Fibroblast of pulmonary artery (primary cell): ENCODE measurements at places on chromosomes 2 and 18.

GRCh38 chr2:152718909-152719645, 657 bp downstream of the ARL6IP6 start:
- DNase-seq, result peak; percentile 17

DNA sequence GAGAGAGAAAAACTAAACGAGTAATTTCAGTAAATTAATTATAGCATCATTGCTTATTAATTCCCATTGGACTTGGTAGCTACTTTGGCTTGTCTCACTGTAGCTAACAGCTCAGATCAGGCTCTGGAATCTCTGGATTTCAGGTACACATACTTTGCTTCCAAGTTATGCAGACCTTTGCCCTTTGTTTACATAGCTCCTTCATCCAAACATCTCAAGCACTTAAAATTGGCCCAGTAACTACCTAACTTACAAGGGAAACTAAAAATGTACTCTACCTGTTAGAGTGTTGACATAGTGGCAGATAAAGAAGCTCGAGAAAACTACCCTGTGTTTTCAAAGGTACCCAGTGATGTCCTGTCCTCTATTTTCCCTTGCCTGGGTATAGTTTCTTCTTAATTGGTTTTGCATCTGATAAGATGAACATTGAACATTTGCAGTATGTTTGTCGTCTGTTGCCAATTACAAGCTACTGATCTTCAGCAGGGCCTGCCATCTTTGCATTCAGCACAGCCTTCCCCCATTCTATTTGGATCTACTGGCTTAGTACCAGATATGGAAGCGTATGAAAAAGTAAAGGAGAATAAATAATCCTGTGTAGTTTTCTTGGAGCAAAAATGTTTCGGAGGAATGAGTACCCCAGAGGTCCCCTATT, 601.5 kb upstream of the FANCL start:
- no peak for DNase-seq

- DNase-seq, result no peak
Observed at GRCh38 chr2:241813644-241814392, 4.8 kb downstream of the NEU4 start.

GRCh38 chr2:111219285-111219684, 98.6 kb downstream of the BCL2L11 start:
- DNase-seq, result no peak

DNA sequence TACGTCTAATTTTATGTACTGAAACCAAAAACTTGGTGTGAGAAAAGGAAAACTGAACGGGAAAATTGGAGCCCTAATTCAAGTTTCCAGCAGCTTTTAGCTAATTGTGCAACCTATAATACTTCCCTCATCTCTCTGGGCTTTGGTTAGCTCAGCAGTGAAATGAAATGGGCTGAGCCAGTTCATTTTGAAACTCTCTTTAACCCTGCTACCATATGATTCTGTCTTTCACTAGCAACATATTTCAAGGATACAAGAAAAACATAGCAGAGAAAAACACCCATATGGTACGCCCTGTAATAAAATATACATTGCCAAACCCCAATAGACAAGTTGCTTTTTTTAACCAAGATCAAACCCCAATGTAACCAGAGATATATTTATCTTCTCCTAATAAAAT, 799 bp downstream of the SYT4 start:
- no peak for DNase-seq

DNA sequence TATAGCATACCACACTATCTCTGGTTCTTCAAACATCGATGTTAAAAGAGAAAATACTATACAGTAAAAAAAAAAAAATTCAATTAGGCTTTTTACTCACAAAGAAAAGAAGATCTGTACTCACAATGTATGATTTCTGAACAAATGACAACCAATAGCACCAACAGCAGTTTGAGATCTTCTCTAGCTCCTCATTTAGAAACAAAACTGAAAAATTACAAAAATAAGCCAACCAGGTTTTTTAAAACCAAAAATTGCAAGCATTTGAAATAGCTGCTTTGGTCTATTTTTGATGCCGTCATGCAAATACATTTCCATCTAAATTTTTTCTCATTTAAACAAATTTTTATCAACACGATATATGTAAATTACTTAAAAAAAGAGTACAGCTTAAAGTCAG, 34.3 kb upstream of the RALBP1 start:
- no peak for DNase-seq

DNA sequence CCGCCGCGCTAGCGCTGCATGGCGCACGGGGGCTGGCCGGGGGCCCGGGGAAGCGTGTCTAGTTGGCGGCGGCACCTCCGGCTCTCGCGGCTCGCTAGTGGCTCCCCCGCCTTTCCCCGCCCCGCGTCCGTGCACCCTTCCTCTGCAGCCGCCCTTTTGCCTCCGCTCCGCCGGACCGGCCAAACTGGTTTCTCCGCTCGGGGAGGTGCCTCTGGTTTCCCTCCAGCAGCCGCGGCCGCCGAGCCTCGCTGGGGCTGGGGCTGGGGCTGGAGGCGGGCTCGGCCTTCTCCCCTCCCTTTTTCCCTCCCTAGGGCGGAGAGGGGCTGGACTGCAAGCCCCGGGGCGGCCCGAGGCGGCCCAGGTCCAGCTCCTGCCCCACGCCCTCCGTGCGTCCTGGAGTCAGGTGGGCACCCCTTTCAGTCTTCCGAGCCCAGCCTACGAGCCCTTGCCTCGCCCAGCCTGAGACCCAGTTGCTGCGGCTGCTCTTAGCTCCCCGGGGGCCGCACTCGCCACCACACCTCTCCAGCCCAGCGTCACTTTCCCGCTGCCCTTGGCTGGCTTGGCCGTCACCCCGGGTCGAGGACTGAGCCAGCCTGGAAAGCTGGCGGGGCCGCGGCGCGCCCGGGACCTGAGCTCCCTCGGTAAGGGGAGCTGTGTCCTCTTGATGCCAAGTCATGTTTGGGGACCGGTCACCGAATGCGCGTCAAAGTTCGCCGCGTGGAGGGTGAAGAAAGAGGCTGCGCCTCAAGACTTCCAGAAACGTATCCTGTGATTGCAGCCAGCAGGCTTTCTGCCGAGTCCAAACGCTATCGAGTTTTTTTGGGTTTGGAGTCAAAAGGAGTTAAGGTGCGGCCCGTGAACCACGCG, at the start of gene ATP8B1:
Gene ATP8B1 (minus strand): TSS at position 213 of the 867 bp plus-strand sequence. CDS start 71,508 bp downstream, outside the sequence.
- DNase-seq, result peak; percentile 68

GRCh38 chr18:68494802-68495581, 219.9 kb downstream of the TMX3 start:
- DNase-seq, result peak; percentile 96

GRCh38 chr2:107634172-107634571, 192.5 kb upstream of the RGPD4 start:
- DNase-seq, result no peak

GRCh38 chr2:172931918-172932520, 143.6 kb upstream of the MAP3K20 start:
- peak; percentile 88 for DNase-seq

DNA sequence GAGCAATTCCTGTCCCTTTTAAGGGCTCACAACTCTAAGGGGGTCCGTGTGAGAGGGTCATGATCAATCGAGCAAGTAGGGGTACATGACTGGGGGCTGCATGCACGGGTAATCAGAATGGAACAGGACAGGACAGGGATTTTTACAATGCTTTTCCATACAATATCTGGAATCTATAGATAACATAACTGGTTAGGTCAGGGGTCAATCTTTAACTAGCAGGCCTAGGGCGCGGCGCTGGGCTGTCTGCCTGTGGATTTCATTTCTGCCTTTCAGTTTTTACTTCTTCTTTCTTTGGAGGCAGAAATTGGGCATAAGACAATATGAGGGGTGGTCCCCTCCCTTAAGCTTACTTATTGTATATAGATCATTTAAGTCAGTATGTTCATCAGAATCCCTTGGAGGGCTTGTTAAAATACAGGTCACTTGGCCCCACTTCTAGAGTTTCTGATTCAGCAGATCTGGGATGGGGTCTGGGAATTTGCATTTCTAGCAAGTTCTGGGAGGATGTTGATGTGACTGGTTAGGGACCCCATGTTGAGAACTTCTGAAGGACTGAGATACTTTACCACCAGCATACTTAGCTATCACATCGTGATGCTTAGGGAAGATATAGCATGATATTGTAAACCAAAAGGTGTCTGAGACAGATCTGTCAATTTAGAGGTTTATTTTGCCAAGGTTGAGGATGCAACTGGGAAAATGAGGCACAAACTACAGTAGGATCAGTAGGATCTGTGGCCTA, 2.8 kb upstream of the INPP4A start:
- no peak for DNase-seq

DNA sequence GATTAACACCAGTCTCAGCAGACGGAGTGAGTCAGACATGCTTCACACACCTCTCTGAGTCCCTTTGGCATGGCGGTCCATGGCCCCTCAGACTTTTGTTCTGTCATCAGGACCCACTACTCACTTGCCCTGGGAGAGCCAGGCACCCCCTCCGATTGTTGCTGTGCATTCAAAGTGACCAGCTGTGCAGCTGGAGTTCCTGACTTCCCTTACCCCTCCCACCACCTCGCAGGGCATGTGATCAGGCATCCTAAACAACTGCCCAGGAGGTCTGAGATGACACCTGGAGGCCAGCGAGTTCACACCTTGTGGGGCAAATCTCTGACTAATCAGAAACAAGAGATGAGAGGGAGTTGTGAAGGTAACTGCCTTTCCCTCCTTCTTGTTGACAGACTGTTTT, 35.3 kb upstream of the HDAC4 start:
- no peak for DNase-seq

DNA sequence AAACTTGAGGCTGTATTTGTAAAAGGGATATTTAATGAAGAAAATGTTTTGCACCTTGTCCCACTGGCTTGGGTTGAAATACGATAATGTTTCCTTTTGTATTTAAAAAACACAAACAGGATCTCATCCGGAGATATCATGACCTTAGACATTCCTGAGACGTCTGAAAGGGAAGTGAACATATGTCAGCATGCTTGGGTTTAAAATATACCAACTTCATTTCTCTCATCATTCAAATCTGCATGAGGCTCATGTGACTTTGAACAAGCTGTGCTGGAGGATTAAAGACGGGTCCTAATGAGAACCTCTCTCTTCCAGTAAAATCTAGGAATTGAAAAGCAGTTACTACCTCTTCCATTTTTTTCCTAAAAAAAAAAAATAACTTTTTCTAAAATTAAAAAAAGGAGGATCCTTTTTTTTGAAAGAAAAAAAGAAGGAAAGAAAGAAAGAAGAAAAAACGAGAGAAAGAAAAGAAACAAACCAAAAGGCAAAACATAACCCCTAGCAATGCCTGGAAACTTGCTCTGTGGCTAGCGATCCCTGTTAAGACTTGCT, 106.8 kb upstream of the ZFP36L2 start:
- peak; percentile 47 for DNase-seq

GRCh38 chr18:12839057-12839525, 44.9 kb downstream of the PTPN2 start:
- DNase-seq, result no peak

GRCh38 chr2:177275040-177275742, 10.7 kb upstream of the NFE2L2 start:
- DNase-seq, result peak; percentile 95

- peak; percentile 89 for DNase-seq
Observed at GRCh38 chr18:49249521-49249920, 210.9 kb downstream of the DYM start.

DNA sequence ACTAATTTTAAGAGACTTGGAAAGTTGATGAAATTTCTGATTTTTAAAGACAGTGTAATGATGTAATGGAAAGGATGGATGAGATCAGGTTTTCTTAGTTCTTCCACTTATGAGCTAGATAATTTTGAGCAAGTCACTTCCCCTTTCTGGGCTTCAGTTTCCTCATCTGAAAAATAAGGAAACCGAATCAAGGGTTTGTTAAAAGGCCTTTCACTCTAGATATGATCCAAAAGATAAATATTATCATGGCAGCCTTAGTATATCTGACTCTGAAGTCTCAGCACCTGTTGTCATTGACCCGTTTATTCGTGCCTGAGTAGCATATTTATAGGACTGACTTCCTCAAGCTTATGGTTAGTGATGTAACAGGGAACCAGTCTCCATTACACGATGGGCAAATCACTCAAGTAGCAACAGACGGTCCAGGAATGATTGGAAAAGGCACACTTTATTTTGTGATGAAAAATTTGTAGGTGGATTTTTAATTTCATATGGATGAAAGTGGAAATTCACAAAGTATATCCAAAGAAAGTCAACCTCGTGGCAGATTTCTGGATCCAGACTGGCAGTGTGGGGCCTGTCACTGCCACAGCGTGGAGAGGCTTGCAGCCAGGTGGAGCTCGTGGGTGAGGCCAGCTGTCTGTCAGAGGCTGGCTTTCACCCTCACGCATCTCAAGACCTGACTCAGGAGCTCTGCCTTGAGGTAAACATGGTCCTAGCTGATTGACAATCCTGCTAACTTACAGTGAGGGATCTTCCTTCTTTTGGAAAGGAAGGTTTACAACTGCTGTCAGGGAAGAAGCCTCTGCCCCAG, 137.9 kb upstream of the CXCR4 start:
- DNase-seq, result no peak
